ENCODE measurements at places on chromosomes 13 and 19.

DNA sequence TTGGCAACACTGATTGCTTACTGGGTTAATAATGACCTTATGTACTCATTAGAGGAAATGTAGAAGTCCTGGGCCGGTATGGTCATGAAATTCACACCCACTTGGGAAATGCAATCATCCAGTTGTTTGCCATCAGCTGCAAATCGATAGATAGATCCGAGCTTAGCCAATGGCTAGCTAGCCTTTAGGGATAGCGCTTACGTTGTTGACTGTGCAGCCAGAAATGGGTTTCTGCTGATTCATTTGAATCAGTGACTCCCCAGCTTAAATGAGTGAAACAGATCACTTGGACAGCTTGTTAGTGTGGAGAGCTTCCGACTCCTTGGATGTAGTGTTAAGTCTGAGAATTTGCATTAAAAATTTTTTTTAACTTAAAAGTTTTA lies 11.8 kb downstream of the IL17D start:
- no peak for DNase-seq
- peaks cover 3% of the 10 kb centered on the region for H3K27me3 ChIP-seq
- peaks cover 3% of the 10 kb centered on the region for H3K4me1 ChIP-seq
- no peak overlapping the region for H3K4me3 ChIP-seq
- no peak overlapping the region for H3K27ac ChIP-seq

DNA sequence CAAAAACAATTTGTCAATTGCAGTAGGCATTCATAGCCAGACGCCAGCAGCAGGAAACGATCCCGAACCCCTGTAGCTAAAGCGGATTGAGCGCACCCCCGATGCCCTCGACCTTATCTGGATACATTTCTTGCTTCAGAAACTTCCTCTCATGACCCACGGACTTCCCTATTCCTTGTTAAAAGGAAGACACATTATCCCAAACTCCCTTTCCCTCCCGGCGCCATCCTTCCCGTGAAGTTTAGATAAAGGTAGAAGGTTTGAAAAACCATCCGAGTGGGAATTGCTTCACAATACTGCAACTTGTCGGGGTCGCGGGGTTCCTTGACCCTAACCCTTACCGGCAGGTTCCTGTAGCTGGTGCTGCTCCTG lies 977 bp downstream of the PCDH20 start:
- H3K27ac ChIP-seq: no peak overlapping the region
- no peaks in the 10 kb centered on the region for H3K4me1 ChIP-seq
- H3K36me3 ChIP-seq: no peaks in the 10 kb centered on the region
- H3K4me3 ChIP-seq: no peak overlapping the region
- no peak for DNase-seq
- peaks cover 10% of the 10 kb centered on the region for H3K27me3 ChIP-seq

DNA sequence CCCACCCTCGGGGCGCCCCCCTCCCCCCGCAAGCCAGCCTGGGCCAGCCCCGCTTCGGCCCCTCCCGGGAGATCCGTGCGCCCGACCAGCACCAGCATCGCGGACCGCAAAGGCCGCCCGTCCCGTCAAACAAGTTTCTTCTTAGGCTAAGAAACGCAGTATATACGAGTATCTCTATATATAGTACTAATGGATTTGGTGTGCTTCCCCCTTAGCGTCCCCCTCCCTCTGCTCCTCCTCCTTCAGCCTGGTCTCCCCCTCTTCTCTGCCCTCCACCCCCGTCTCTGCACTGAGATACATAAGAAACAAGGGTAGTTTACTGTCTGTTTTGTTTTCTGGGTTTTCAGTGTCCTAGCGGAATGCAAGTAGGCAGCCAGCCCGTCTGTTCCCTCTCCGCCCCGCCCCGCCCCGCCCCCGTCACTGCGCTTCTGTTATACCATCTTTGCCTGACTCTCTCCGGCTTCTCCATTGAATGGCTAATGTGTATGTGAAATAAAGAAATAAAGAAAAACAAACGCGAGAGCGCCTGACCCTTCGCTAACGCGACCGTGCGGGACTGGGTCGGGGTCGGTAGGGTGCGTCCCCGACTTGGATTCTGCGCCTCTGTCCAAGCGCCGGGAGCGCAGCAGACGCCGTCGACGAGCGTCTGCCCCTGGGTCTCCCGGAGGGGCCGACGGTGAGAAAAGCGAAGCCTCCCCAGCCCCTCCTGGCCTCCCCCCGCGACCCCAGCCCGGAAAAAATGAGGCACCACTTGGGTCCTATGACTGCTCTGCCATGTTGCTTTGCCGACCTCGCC lies 4.2 kb downstream of the LYL1 start:
- peak overlapping the region; percentile 82 for H3K4me3 ChIP-seq
- H3K27ac ChIP-seq: peak overlapping the region; percentile 83
- H3K27me3 ChIP-seq: peaks cover 44% of the 10 kb centered on the region
- no peak for DNase-seq

DNA sequence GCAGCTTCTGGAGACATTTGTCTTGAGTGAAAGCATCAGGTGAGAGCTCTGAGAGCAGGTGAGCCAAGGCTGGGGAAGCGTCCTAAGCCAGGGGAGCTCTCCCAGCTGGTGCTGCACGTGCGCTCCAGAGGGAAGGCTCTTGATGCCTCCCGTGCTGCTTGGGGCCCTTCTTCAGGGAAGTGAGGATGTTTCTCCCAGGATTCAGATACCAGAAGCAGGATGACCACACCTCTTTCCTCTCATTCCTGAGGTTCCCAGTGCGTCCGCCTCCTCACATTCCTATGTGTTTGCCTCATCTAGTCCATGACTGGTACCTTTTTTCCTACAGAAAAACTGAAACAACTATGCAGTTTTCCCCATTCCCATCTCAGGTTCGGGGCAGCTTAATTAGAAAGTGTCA lies 231.0 kb upstream of the IRS2 start:
- no peak overlapping the region for H3K4me3 ChIP-seq
- no peaks in the 10 kb centered on the region for H3K36me3 ChIP-seq
- DNase-seq: no peak
- no peak overlapping the region for H3K27ac ChIP-seq
- no peaks in the 10 kb centered on the region for H3K27me3 ChIP-seq

DNA sequence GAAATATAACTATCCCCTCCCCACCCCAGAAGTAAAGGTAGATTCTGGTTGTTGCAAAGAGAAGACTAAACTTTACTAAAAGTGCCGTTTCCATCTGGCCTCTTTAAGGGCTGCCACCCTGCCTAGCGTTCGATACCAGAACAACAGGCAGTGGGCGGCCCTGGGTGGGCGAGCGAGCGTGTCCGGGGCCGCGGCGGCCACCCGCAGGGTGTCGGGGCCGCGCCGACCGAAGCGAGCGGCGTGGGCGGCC lies 2.6 kb downstream of the FGF9 start:
- no peak overlapping the region for H3K27ac ChIP-seq
- H3K36me3 ChIP-seq: no peaks in the 10 kb centered on the region
- H3K27me3 ChIP-seq: peaks cover 19% of the 10 kb centered on the region
- DNase-seq: no peak
- peaks cover 66% of the 10 kb centered on the region for H3K4me1 ChIP-seq
- H3K4me3 ChIP-seq: peak overlapping the region; percentile 89

GRCh38 chr13:99988529-99989275 lies 7.1 kb downstream of the ZIC2 start:
- H3K4me3 ChIP-seq: no peak overlapping the region
- H3K4me1 ChIP-seq: peaks cover 26% of the 10 kb centered on the region
- H3K27me3 ChIP-seq: peaks cover 64% of the 10 kb centered on the region
- DNase-seq: no peak

DNA sequence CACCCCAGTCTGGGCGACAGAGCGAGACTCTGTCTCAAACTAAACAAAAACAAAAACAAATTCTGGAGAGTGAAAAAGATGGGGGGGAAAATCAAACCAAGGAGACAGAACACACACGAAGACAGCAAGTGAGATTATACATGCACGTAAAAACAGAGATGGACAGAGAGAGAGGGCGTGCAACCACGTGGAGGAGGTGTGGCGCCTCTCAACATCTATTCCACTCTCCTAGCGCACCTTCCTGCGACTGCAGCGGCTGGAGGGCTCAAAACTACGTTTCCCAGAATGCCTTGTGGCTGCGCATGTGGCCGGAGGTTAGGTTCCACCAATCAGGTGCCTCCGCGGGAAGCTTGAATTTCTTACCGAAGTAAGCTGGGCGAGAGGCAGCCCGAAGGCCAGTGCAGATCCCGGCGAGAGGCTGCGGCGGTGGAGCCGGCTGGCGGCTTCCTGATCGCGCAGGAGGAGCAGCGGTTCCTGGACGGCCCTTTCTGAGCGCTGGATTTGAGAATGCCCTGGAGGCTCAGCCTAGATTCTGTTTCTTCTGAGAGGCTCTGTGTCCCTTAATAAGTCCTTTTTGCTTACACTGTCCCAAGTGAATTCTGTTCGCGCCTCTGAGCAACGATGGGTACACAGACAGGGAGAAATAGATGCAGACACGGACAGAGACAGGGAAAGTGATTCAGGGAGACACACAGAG lies 13.1 kb upstream of the NANOS2 start:
- H3K27me3 ChIP-seq: peaks cover 2% of the 10 kb centered on the region
- DNase-seq: peak; percentile 80
- H3K4me1 ChIP-seq: peaks cover 8% of the 10 kb centered on the region
- H3K27ac ChIP-seq: no peak overlapping the region

DNA sequence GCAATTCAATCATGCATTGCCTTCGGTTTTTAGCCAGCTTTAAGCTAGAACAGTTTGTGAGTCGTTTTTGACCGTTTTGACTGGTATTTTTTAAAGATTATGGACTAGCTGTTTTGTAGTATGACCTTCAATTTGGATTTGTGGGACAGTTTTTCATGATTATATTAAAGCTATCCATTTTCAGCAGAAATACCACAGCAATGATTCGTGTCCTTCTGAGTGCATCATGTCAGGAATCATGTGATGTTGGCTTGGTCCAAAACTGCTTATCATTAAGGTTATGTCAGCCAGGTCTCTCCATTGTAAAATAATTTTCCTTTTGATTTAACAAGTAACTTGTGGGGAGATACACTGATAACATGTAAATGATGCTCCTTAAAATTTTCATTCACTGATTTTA lies 229.0 kb downstream of the POSTN start:
- no peaks in the 10 kb centered on the region for H3K36me3 ChIP-seq
- no peak overlapping the region for H3K4me3 ChIP-seq
- no peak overlapping the region for H3K27ac ChIP-seq
- H3K27me3 ChIP-seq: no peaks in the 10 kb centered on the region
- no peaks in the 10 kb centered on the region for H3K4me1 ChIP-seq

DNA sequence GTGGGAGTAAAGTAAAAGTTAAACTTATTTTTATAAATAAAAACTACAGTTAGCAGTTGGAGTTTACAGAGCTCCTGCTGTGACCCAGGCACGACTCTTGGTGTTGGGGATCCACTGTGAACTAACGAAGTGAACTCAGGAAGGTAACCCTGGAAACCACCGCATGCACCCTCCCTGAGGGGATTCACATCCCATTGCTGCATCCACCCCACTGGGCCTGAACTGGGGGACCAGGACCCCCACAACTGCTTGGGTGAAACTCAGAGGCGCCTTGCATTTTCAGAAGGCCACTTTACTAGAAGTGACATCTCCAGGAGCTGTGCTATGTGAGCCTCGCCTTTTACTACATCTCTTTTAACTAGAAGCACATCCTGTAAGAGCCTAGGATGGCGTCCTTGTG lies 166.4 kb downstream of the TEX29 start:
- no peak for DNase-seq
- no peaks in the 10 kb centered on the region for H3K36me3 ChIP-seq
- H3K4me3 ChIP-seq: no peak overlapping the region
- no peak overlapping the region for H3K27ac ChIP-seq

GRCh38 chr19:8577247-8577646 lies at the start of gene MYO1F:
Gene MYO1F, minus strand, starts transcription at chr19:8577442. Its CDS starts 133 bp downstream, at chr19:8577309.
- H3K27ac ChIP-seq: peak within 1 kb of the TSS; percentile 91
- peak within 1 kb of the TSS; percentile 100 for H3K4me3 ChIP-seq
- no peak for DNase-seq
- peaks cover 34% of the 10 kb centered on the region for H3K27me3 ChIP-seq
- peaks cover 18% of the 10 kb centered on the region for H3K36me3 ChIP-seq

GRCh38 chr13:30708541-30708940 lies 26.8 kb upstream of the ALOX5AP start:
- no peak overlapping the region for H3K4me3 ChIP-seq
- no peaks in the 10 kb centered on the region for H3K36me3 ChIP-seq
- DNase-seq: no peak
- H3K27me3 ChIP-seq: no peaks in the 10 kb centered on the region
- no peak overlapping the region for H3K27ac ChIP-seq
- H3K4me1 ChIP-seq: peaks cover 12% of the 10 kb centered on the region

DNA sequence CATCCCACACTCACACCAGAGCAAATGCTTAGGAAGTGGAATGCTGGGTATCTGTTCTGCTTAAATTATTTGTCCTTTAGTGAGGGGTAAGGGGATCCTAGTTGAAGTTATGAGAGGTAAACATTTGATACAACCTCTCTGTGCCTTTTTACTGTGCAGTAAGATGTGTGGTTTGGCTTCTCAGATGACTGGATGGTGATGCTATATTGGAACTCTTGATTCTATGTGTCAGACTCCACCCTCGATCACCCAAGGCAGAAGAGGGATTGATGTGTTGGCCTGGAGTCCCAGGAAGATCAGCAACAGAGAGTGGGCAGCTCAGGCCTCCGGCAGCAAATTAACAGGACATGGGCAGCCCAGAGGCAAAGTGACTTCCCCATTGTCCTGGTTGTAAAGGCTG lies 66.7 kb downstream of the SIPA1L3 start:
- no peak overlapping the region for H3K27ac ChIP-seq
- peaks cover 4% of the 10 kb centered on the region for H3K4me1 ChIP-seq

DNA sequence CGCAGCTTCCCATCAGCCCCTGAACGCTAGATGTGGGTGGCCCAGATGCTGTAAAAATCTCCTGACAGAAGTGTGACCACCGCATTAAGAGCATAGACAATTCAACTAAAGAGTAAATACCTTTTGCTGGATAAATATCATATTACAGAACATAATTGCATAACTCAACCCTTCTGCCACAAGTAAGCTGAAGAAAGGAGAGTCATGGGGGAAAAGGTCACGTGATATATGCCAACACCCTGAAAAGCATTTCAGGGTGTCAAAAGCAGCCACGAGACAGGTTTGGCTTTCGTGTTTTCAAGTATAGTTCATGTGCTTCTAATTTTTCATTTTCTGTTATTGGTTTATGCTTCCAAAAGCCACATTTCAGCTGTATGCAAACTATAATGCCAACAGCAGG lies 71.3 kb downstream of the LHFPL6 start:
- no peak for DNase-seq
- no peak overlapping the region for H3K27ac ChIP-seq
- no peaks in the 10 kb centered on the region for H3K4me1 ChIP-seq

DNA sequence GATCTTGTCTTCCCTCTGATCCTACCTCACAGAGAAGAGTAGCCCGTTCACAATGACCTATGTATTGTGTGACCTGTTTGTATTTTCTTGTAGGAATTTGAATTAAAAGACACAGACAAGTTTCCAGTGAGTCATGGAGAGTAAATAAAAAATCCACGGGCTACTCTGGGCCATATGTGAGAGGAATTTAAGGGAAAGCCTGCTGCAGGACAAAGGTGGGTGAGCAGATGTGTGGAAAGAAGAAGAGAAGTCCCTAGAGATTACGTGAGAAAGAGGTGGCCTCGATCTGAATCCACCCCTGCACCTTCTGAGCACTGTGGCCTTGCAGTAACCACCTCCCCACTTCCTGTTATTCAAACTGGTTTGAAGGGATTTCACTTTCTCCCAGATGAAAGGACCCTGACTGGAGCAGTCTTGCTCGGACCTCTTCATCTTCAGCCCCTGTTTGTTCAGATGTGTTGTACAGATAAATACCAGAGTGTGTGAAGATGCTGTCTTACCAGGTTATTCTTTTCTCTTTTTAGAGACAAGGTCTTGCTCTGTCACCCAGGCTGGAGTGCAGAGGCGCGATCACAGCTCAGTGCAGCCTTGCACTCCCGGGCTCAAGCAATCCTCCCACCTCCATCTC lies 205.4 kb downstream of the PDS5B start:
- peak; percentile 22 for DNase-seq
- peak overlapping the region; percentile 81 for H3K27ac ChIP-seq
- H3K4me1 ChIP-seq: peaks cover 24% of the 10 kb centered on the region
- peaks cover 4% of the 10 kb centered on the region for H3K27me3 ChIP-seq

- peaks cover 6% of the 10 kb centered on the region for H3K27me3 ChIP-seq
- H3K27ac ChIP-seq: peak overlapping the region; percentile 23
- peaks cover 17% of the 10 kb centered on the region for H3K4me1 ChIP-seq
- H3K36me3 ChIP-seq: no peaks in the 10 kb centered on the region
Observed at GRCh38 chr19:3478409-3479176, 1.7 kb downstream of the SMIM24 start.

Measured in immature natural killer cell (primary cell).